ENCODE measurements at places on chromosomes 13 and 19.

DNA sequence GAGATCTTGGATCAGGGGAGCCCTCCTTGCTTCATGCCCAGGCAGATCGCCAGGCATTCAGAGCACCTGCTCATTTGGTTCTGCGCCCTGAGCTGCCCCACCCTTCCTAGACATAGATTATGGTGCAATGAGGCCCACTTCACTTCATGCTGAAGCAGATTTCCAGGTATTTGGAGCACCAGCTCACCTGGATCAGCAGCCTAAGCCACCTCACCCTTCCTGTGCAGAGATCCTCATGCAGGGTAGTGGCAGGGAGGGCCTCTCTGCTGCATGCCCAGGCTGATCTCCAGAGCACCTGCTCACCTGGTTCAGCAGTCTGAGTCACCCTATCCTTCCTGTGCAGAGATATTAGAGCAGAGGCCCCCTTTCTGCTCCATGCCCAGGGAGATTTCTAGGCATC is 1966.1 kb downstream of the PCDH9 start:
- DNase-seq = no peak

- DNase-seq = no peak
These were observed 143.1 kb downstream of the ZNF737 start for GRCh38 chr19:20422216-20423205.

- DNase-seq = no peak
These were observed 42.5 kb upstream of the SCEL start for GRCh38 chr13:77492982-77493381.

- no peak for DNase-seq
These were observed 80.1 kb downstream of the ZNF486 start for GRCh38 chr19:20247016-20247683.

DNA sequence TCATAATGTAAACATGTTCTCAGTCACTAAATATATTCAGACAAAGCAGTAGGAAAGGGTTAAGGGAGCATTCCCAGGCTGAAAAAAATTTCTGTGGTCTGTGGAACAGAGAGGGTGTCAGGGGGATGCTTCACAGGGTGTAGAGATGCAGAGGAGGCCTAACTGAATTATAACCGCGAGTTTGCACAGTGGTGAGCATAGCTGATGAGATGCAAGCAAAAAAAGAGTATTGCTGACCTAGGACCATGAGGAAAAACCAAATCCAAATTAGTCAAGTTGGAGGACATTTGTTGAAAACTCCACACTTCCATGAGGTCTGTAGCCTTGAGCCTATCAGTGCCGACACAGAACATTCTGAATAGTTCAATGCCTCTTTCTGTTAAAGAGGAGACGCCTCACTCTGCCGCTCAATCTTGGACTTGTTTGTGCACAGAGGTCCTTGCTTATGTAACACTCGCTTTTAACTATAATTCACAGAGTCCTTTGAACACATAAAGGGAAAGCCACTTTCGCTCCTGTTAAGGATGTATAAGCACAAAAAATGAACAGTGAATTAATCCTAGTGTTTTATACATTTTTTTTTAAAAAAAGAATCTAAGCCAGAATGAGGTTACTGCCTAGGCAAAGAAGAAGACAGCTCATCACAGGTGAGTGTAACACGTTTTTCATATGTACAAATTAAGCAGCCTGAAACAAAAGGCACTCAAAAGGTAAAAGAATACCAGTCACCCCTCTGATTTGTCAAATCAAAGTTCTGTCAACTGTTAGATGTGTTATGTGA is 25.8 kb upstream of the INTS6 start:
- DNase-seq = no peak

GRCh38 chr19:57165846-57166245 is 1.4 kb downstream of the DUXA start:
- DNase-seq = no peak

- no peak for DNase-seq
These were observed 2034.0 kb downstream of the OLFM4 start for GRCh38 chr13:55062662-55063061.

DNA sequence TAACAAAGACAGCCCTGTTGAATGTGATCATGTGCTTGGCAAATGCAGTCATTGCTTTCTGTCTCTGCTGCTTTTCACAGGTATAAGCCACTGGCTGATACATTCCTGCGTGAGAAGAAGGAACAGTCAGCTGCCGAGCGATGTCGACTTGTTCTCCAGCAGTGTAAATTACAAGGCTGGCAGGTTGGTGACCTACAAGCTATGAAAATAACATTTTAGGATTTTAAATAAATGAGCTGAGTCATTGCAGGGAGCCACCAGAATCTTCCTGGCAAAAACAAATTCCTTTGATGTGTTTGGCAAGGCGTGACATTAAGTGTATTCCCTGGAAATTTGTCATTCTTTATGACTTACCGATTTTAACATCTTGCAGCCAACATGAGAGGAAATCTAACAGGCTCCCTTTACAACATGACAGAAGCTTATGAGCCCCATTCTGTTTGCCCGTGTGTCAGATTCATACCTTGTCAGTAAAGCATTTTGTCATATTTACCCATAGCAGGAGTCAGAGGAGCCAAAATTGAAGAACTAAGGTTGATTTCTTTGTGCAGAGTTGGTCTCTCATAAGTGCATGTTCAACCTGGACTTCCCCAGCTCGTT is 471.4 kb downstream of the MYO16 start:
- no peak for DNase-seq

DNA sequence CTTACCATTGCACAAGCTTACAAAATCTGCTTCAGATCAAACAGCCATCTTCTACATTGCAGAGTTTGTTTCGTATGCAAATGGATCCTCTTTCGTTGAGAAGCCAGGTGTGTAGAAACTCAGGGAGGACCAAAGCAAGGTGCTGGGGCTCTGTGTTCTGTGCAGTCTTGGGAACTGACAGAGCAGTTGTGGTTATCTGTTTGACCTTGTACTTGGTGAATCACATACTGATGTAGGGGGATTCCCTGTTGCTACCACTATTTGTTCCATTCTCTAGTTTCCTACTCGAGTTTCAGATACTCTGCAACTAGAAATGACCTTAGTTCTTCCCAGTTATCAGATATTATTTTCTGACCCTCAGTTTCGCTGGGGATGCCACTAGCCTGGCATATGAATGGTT is 95.2 kb upstream of the CLDN10 start:
- no peak for DNase-seq

DNA sequence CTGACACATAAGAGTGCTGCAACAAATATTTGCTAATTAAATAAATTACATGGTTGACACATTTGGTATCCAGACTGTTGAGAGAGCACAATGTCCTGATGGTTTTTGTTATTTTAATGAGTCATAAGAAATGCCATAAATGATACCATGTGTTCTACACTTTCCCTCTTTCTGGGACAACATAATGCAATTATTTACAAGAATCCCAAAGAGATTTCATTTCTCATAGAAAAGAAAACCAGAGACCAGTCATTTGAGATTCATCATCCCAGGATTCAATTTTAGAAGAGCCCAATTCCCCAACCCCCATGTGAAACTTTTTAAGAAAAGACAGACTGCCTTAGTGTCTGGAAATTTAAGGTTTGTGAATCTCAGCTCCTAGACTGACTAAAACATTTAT is 399.6 kb downstream of the DCT start:
- no peak for DNase-seq

DNA sequence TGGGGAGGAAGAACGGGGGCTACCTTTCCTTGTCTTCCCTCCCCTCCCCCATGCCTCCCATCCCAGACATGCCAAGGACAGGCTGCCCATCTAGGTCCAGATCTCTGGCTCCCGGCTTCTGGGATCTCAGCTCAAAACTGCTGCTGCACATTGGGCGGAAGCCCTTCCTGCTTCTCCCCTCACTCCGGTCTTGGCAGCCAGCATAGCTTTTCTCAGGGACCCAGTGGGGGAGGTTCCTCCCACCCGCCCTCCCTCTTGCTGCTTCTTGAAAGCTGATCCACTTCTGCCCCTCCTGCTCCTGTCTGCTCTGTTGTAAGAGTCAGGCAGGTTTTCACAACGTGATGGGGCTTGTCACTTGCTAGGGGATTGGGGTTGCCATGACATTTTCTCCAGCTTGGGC is 21.7 kb upstream of the RNF17 start:
- no peak for DNase-seq

DNA sequence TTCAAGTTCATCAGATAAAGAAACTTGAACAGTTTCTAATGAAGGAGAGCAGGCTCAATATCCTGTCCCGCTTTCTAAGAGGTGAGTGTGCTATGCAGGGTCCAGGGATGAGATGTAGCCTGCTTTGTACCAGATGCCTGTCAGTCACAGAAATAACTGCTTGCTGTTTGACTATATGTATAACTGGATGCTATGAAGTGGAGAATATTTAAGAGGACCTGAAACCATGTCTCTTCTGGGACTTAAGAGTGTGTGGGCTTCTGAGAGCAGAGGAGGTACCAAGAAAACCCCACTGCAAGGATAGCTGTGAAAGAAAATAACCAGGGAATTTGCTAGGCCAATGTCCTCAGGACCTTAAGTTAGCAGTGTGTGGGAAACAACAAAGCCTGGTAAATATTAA is 246.3 kb upstream of the RFC3 start:
- no peak for DNase-seq

All from activated T-helper 1 cell treated with anti-CD3 and anti-CD28 coated beads, Interleukin-2, amount 50 U/mL, for 16 hours (primary cell).